Fibroblast of villous mesenchyme (primary cell): ENCODE measurements at places on chromosomes 13 and 19. TPM values are rescaled to one million over a fixed set of nuclear protein-coding genes. Genes with fewer than 3 reads are reported as not detected.

- no peak for DNase-seq
These were observed 52.8 kb downstream of the SERP2 start for GRCh38 chr13:44426461-44426860.

Gene ZNF730
- total RNA-seq, result 0.64 and 1.3 TPM in 2 replicates

DNA sequence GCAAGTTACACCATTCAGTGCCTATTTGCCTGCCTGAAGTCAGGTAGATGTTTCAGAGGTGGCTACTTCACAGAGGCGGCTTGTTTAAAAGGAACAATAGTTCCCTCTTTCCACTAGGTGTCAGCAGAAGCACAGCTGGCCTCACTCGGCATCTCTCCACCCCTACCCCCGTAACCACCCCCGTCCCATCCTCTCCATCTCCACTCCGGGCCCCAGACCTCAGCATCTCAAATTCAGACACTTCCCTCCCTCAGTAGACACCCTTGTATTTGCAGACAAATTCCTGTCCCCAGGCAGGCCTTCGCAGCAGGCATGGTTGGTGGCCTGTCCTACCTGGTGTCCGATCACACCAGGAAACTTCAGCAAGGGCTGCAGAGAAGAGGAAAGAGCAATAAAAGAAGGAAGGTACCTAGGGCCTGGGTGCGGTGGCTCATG, 9.1 kb upstream of the DPP9 start:
- peak; percentile 63 for DNase-seq

Gene OVOL3
- not detected in 2 replicates for total RNA-seq

GRCh38 chr13:77565635-77566034, 30.1 kb downstream of the SCEL start:
- DNase-seq, result peak; percentile 30

Gene KANK3
- under 0.01 and 0.64 TPM in 2 replicates for total RNA-seq

DNA sequence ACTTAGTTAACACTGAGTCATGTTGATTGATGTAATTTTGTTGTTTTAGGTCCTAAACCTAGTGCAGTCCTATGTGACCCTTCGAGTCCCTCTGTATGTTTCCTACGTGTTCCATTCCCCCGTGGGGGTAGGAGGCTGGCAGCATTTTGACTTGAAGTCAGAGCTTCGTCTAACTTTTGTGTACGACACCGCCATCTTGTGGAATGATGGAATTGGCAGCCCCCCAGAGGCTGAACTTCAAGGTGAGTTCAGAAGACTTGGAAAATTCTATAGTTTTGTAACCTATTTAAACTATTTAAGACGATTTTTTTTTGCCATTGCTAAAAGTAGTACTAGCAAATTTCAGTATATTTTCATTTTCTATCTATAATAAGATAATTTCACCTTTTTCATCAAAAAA, 117.9 kb downstream of the STOML3 start:
- DNase-seq, result peak; percentile 23

DNA sequence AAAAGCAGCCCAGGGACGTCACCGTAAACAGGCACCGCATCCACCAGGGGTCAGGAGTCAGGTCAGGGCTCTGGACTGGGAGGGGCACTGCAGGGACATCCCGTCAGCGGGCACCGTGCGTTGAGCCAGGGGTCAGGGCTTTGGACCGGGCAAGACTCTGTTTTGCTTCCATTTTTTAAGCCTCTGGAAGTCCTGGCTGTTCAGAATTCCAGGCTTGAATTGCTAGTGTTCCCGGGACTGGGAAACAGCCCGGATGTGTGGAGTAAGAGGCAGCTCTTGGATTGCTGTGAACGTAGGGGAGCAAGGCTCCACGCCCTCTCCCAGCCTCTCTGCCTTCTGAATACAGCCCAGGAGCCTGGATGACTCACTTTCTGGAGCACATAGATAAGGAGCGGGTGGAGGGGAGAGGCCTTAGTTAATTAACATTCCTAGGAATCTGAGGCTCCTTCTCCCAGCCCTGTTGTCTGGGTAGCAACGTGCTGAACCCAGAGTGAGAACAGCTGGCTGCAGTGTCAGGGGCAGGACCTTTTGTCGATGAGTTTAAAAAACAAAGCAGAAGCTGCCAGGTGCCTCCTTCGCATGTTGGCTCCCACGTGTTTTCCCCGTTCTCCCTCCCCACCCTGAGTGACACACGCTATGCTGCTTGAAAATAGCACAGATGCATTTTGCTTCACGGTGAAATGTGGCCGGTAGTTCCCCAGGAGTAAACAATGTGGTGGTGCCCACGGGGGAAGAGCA, 21.9 kb downstream of the ATP11A start:
- DNase-seq, result peak; percentile 100

DNA sequence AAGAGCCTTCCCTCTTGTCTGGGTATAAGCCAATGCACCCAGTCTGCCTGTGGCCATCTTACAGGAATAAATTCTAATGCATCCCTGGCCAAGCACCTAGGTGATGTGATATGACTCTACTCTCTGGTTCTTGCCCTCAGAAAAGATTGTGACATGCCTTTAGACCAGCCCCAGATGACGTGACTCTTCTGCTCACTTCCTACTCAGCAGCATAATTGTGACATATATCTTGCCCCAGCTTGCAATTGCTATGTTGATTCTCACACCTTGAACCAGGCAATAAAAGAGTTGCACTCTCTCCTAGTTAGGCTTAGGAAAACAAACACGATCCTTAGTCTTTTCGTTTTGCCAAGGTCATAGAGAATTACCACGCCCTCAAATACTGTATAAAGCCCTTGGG, 13.3 kb upstream of the ZNF726 start:
- DNase-seq, result no peak

DNA sequence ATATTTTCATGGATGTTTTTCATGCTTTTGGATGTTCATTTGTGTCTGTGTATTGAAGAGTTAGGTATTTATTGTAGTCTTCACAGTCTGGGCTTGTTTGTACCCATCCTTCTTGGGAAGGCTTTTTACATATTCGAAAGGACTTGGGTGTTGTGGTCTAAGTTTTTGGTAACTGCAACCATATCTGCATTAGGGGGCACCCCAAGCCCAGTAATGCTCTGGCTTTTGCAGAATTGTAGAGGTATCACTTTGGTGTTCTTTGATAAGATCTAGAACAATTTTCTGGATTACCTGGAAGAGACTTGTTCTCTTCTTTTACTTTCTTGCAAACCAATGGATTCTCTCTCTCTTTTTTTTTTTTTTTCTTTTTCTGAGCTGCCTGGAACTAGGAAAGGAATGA, 581.3 kb downstream of the DACH1 start:
- DNase-seq, result peak; percentile 12

GRCh38 chr19:43674183-43674582, 4.2 kb upstream of the PLAUR start:
- DNase-seq, result no peak

- DNase-seq, result peak; percentile 67
These were observed at the start of gene LYL1 for GRCh38 chr19:13102666-13103580. LYL1 (minus strand) TSS chr19:13102858; CDS start chr19:13101171, 1,687 bp downstream.

Gene URAD
- not detected in 2 replicates for total RNA-seq

Gene FREM2
- total RNA-seq, result not detected in 2 replicates

- no peak for DNase-seq
These were observed 1190.3 kb downstream of the EFNB2 start for GRCh38 chr13:105345131-105345530.

DNA sequence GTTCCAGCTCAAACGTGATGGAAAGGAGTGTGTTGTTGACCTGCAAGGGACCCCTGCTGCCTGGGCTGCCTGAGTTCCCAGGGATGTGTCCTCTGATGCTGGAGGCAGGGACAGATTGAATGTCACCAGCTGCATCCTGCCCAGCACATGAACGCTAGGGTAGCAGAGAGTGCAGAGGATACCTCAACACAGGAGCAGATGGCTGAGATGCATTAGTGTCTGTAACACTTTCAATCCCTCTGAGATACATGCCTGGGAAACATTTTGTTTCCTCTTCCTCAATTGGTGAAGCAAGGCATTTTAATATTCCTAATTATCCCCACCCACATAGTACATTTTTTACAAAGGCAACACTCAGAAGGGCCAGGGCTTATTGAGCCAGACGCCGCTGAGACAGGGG, 106.4 kb upstream of the UBL3 start:
- DNase-seq, result no peak

Gene CLIP3
- total RNA-seq, result 16.4 and 17.3 TPM in 2 replicates

Gene IFNL3
- not detected in 2 replicates for total RNA-seq

- peak; percentile 42 for DNase-seq
These were observed 20.5 kb downstream of the MICU2 start for GRCh38 chr13:21583478-21583877.

DNA sequence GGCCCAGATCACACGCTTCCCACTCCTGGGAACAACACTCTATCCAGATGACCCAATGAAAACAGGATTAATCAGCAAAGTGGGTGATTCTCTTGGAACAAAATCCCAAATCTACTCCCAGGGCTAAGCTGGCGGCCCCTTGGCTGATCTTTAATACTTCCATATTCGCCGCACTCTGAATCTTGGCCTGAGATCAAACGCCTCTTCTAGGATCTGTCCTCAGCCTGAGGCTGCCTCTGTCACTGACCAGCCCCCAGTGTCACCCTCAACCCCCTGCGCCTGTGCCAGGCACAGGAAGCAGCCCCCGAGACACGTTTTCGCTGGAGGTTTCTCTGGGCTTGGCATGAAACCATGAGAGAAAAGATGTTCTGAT, 2.4 kb upstream of the CTXN1 start:
- no peak for DNase-seq

Gene TBC1D17
- total RNA-seq, result 23.3 and 27.4 TPM in 2 replicates

Gene PODNL1
- total RNA-seq, result 2.6 TPM in 2 replicates

Gene WASF3
- 9.0 and 14.2 TPM in 2 replicates for total RNA-seq

Gene MBD3L3
- total RNA-seq, result not detected in 2 replicates

DNA sequence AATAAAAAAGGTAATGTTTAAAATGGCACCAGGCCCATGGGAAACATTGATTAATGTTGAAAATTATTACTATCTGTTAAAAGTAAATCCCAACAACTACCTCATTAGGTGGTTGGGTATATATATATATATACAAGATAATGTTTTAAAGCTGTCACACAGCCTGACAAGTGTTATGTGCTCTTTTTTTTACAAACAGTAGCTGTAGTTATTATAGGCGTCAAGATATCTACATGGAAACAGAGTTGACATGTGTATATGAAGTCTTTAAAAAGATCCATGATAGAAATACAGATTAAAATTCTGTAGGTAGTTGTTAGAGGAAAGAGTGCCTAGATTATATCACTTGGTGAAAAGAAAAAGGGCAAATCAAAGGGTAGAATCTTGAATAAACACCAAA, 279.9 kb downstream of the SLITRK6 start:
- no peak for DNase-seq

DNA sequence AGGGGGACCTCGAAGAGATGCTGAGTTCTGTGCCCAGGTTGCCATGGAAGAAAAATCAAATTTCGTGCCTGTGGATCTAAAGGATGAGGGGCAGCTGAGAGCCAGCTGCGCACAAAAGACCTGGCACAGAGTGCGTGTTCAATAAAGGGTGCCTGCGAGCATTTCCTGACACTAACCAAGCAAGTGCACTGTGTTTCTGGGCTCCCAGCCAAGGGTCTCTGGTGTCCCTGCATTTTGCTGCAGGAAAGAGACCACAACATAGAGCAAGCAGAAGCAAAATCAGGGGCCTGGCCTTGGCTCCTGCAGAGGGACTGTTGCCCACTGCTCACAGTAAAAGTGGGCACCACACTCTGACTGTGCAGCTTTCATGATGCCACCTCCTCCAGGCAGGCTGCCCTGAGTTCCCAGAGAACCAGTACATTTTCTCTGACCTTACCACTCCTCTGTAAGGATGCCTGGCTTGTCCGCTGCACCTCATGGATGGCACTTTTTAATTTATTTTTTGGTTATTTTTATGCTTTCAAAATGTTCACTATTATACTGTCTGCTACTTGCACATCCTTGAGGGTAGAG, 70.8 kb upstream of the GPR12 start:
- no peak for DNase-seq

Gene SPTBN4
- total RNA-seq, result 0.32 and 1.3 TPM in 2 replicates

Gene ACP7
- total RNA-seq, result not detected in 2 replicates

- peak; percentile 58 for DNase-seq
These were observed 7.4 kb downstream of the DBP start for GRCh38 chr19:48629599-48630295.

Gene NXNL1
- not detected in 2 replicates for total RNA-seq

GRCh38 chr13:51457086-51457815, 4.4 kb upstream of the INTS6 start:
- DNase-seq, result no peak

Gene SPACA4
- not detected in 2 replicates for total RNA-seq

Gene ZNF547
- 1.9 and 6.0 TPM in 2 replicates for total RNA-seq

- DNase-seq, result no peak
These were observed 29.0 kb downstream of the ZNF627 start for GRCh38 chr19:11626252-11626651.

GRCh38 chr13:76769271-76769791, 116.9 kb downstream of the KCTD12 start:
- DNase-seq, result no peak

DNA sequence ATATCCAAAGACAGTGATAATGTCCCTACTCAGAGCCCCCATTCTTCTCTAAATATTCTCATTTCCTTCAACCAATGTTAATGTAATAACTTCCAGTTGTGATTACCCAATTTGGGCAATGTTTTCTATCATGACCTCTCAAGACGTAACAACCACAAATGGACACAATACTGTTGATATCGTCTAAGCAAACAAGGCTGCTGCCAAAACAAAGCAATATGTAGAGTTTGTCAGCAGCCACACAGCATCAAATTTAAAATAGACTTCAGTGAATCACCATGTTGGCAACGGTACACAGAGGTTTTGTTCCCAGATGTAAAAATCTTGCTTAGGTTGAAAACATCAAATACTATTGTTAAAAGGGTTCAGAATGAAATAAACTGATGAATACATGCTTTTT, 205.1 kb downstream of the DACH1 start:
- DNase-seq, result peak; percentile 50

Gene TNFSF13B
- 0.64 and 2.6 TPM in 2 replicates for total RNA-seq

Gene ZNF578
- total RNA-seq, result 1.6 and 3.9 TPM in 2 replicates

Gene ICAM4
- 3.2 and 4.7 TPM in 2 replicates for total RNA-seq

- no peak for DNase-seq
These were observed 3.1 kb upstream of the PRR20A start for GRCh38 chr13:57137585-57137984.

GRCh38 chr19:1747285-1748114, 5.8 kb upstream of the ONECUT3 start:
- peak; percentile 34 for DNase-seq

Gene EDNRB
- 8.1 and 8.2 TPM in 2 replicates for total RNA-seq

Gene SBK2
- total RNA-seq, result not detected in 2 replicates

DNA sequence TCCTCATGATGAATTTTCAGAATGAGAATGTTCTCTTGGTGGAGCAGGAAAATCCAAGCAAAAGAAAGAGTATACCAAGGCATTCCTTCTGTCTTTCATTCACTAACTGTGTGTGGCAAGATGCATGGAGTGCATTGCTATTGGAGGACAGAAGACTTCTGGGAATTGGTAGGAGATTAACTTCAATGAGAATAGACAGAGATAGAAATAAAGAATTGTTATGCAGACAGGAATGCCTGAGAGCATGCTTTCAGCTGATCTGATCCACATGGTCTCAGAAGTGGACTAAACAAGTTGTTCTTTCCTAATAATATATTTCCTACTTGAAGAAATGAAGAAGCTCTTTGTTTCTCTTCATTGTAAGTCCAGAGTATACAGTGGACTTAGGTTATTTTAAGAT, 303.6 kb downstream of the MYO16 start:
- DNase-seq, result peak; percentile 12

Gene MEDAG
- 12.1 and 20.0 TPM in 2 replicates for total RNA-seq
